Hepatic stellate cell (primary cell): ENCODE measurements at places on chromosomes 1 and 21.

- DNase-seq, result no peak
Observed at GRCh38 chr1:100234432-100234831, 15.2 kb downstream of the DBT start.

DNA sequence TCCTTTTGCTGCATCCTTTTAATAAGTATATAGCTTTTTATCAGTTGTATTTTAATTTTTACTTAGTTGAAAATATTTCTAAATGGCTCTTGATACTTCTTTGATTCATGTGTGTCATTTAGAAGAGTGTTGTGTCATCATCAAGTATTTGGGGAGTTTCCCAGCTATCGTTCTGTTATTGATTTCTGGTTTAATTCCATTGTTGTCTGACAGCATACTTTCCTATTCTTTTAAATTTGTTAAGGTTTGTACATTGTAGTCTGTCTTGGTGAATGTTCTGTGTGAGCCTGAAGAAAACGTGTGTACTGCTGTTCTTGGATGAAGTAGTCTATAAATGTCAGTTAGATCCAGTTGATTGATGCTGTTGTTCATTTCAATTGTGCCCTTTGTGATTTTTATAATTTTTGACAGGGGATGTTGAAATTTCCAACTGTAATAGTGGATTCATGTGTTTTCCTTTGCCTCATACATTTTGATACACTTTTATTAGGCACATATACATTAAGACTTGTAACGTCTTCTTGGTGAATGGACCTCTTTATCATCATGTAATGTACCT lies 24.8 kb downstream of the SDCCAG8 start:
- no peak for DNase-seq

DNA sequence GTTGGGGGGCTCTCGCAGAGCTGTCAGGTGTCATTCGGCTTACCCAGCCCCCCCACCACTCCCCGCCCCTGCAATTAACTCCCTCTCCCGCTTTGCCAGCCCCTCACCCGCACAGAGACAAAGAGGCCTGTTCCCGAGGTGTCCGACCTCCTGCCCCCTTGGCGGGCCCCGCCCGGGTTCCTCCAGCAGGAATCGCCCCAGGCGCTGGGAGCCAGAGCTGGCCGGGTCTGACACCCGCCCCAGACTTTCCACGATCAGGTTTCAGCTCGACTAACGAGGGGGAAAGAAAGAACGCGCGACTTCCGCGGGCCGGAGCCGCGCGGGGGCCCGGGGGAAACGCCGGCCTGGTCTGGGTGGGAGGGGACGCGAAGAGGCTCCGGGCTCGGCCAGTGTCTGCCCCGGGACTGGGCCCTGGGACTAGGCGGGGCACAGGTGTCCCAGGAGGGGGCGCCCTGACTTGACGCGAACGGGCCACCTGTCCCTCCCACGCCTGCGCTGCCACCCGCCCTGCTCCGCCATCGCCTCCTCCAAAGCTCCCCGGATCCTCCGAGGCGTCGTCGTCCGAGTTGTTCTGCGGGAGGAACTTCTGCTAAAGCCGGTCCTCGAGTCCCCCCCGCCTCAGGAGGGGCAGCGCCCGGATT lies 36.4 kb upstream of the HHAT start:
- peak; percentile 25 for DNase-seq

DNA sequence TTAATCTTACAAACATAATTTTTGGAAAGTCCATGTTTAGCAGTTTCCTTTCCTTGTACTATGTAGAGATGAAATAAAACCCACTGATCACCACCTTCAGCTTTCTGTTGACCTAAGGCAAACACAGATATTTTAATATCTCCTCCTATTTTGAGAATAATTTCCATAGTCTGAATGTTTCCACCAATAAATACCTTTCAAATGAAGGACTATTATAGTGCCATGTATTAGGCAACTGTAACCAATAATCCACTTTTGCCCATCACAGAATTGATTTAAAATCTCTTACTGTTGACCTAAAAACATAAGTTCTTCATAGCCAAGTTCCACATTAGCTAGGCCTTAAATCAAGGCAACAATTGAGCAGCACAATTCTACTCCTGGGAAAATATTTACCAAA lies 1.8 kb downstream of the CDC42BPA start:
- DNase-seq, result no peak

GRCh38 chr1:210291786-210292230 lies 36.9 kb upstream of the HHAT start:
- DNase-seq, result no peak
